HEK293T (cell line): ENCODE measurements at places on chromosomes 7 and 10.

GRCh38 chr10:71564194-71564820 lies 155.3 kb downstream of the C10orf105 start:
- peak; percentile 25 for DNase-seq

DNA sequence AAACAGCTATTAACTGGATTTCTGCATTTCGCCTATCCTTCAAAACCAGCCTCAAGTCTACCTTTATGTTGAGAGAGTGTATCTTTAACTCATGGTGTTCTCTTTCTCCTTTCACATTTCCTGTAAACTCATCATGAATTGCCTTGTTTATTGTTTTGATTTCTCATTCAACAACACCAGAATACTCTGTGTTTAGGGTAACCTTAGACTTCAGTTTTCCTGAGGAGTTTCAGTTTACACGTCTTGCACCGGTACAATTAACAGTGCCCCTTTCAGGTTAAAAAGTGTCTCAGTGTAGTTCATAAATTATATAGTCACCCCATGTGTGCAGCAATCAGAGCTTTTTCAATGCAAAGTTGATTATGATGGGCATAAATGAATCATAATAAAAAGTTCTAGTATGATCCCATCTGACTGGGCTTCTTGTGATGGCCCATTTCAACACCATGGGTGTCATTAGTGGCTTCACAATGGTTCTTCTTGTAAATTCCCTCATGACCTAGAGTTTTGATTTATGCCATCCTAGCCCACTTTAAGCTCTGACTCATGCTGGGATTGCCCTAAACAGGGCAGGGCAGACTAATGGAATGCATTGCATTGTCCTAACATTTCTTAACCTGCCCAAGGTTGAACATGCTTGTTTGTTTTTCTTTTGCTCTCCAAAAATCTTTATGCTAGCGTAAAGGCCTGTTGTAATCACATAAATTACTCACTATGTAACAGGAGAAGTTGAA lies 22.0 kb downstream of the ITGB8 start:
- DNase-seq = peak; percentile 26

DNA sequence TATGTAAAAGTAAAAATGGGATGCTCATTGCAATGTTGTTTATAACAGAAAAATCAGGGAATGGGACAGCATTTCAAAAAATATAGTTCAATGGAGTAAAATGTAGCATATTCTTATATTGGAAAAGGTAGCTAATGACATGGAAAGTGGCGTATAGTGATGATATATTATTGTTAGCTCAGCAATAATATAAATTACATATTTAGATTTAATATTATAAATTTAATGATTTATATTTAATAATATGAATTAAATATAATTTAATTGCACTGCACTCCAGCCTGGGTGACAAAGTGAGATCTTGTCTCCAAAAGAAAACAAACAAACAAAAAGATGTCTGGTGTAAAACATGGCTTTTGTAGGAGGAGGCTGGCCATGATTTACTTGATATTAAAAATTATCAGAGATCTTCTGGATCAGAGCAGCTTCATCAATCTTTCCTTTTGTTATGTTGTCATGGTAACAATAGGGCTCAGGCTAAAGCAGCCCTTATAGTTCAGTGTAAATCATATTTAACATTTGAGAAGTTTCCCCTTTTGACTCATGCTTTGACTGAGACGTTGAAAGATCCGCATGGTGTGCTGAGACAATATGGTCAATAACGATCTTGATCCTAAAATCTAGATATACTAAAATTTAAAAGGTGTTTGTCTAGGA lies 23.2 kb downstream of the OR6B1 start:
- no peak for DNase-seq

DNA sequence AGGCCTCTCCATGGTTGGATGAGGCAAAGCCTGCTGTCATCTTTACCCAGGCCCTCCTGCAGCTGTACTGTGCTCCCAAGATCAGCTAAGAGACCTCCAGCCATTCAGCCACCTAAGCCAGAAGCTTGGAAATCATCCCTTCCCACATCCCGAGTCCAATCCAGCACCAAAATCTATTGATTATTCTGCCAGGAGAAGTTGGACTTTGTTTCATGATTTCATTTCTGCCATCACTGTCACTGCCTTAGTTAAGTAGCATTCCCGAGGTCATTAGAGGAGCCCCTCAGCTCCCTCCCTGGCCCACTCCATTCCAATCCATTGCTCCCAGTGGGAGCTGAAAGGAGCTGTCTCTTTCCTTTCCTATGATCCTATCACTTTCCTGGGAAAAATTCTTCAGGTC lies 14.1 kb downstream of the AKR1E2 start:
- DNase-seq = no peak

DNA sequence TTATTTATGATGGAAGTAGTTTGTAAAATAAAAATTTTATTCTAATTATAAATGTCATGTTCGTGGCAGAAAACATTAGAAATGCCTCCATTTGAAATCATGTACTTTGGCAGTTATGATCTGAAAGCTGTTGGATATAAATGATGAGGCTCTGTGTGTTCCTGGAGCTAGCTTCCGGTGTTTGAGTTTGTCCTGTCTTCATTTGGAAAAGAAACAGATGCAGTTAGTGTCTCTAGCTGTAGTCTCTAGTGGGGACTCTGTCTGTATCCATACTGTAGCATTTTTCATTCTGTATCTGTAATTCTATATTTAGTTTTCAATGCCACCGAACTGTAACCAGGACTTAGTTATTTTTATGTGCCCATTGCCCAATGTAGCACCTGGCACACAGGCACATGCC lies 197.0 kb upstream of the FZD1 start:
- DNase-seq = no peak
